ENCODE measurements at places on chromosomes 11 and 22.

DNA sequence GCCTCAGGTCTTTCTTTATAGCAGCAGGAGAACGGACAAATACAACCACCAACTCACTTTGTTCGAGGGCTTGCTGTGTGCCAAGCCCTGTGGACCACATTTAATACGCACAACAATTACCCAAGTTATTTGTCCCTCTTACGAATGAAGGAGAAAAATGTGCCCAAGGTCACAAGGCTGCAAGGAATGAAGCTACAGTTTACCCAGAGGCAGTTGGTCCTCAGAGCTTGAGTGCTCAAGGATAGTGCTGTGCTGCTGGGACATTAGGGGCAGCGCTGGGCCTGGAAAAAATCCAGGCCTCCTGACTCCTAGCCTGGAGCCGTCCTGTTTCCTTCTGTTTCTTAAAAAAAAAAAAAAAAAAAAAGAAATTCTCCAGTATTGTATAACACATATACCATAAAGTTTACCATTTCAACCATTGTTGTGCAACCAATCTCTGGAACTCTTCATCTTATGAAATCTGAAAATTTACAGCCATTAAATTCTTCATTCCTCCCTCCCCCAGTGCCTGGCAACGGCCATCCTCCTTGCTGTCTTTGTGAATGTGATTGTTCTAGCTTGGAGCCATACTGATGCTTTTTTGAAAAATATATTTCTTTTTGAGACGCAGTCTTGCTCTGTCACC lies 1.0 kb upstream of the C11orf86 start:
- DNase-seq, result no peak

- no peak for DNase-seq
Measured at GRCh38 chr11:7606496-7606895, 66.8 kb downstream of the CYB5R2 start.

DNA sequence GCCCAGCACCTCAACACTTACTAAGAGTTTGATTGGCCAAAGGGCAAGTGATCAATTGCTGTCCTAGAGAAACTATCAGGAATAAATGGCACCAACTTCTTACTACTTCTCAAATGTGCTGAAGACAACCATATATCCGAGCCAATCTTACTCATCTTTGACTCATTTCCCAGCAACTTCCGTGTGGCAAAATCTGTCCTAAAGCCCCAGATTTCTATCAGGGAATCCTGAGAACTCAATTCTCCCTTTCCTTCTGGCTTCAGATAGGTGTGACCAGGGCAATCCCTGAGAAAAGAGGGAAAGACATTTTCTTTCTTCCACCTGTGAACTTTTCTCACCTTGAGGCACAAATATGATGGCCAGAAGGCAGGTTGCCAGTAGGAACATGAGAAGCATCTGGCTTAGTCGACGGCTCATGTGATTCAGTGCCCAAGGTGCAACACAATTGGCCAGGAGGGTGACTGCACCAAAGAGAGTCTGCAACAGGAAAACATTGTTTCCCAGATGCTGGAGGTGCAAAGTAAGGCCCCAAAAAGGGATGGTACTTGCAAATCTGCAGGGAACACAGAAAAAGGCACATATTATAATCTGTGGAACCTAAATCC lies 21.8 kb upstream of the SLC22A24 start:
- DNase-seq, result no peak

GRCh38 chr22:36365020-36365411 lies 22.8 kb downstream of the MYH9 start:
- DNase-seq, result no peak

- DNase-seq, result no peak
Measured at GRCh38 chr11:1155274-1155693, 2.5 kb upstream of the MUC5AC start.

DNA sequence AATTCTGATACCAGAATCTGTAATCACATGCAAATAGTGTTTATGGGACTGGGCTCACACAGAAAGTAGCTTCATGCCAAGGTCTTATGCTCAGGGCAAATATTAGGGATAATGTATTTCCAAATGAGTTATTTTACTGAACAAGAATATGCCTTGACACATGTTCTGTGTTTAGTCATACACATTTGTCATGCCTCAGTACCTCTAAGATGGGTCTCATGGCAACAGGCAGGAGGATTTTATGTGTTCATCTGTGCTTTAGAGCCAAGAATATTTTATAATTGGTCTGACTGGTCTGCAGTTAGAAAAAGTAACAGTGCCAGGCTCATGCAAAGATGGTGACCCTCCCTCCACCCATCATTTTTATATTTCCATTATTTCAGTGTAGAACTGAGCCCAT lies 49.1 kb downstream of the JAM3 start:
- no peak for DNase-seq

DNA sequence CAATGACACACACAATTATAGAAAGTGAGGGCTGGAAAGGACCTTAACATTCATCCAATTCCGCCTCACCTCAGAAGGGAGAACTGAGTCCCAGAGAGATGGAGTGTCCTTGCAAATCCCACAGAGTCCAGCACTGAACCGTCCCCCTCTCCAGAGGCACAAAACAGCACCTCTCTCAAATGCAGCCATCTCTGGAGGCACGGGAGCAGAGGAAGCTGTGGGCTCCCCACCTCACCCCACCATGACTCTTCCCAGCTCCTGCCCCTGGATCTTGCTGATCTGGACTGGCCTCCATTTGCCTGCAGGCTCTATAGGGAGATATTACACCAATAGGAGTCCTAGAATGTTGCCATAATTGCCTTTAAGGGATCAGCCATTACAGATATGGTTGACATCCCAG lies 1.4 kb upstream of the DRD2 start:
- DNase-seq, result no peak

GRCh38 chr11:46801694-46802470 lies 44.2 kb downstream of the CKAP5 start:
- no peak for DNase-seq
